ENCODE measurements at places on chromosomes 13 and 19. TPM values are rescaled to one million over a fixed set of nuclear protein-coding genes. Genes with fewer than 3 reads are reported as not detected.

DNA sequence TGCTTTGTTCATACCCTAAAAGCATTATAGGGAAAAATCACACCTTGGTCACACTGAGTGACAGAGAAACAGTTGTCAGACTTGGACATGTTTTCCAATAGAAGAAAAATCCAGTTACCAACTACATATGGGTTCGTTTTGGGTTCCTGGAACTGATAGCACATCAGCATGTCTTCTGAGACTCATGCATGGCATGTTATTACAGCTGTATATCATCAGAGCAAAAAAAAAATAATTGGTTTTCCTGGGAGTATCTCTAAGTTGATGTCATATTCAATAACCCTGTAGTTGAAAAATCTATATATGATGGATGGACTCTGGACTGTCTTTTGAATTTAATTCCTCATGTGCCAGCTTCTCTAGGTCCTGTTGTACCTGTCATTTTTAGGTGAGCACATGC is 211.6 kb downstream of the DNAJC15 start:
- no peak for DNase-seq

GRCh38 chr19:5120833-5121232 is 151.9 kb downstream of the KDM4B start:
- no peak for DNase-seq

- DNase-seq, result peak; percentile 87
Observed at GRCh38 chr13:110412132-110412914, 105.2 kb downstream of the COL4A2 start.

GRCh38 chr19:46608581-46609345 is 7.6 kb downstream of the CALM3 start:
- no peak for DNase-seq

GRCh38 chr13:29436291-29436690 is 159.2 kb downstream of the SLC7A1 start:
- DNase-seq, result no peak

- no peak for DNase-seq
Observed at GRCh38 chr19:58409010-58409790, 751 bp downstream of the ZNF584 start.

DNA sequence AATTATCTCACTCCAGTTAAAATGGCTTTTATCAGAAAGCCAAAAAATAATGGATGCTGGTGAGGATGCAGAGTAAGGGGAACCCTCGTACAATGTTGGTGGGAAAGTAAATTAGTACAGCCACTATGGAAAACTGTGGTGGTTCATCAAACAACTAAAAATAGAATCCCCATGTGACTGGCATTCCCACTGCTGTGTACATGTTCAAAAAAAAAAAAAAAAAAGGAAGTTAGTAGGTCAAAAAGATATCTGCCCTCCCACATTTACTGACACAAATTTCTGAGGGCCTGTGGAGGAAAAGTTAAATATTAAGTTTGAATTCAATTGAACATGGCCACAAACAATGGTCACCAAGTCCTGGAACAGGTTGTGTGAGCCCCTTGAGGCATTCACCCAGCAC is 9.8 kb upstream of the ZSCAN5A start:
- no peak for DNase-seq

DNA sequence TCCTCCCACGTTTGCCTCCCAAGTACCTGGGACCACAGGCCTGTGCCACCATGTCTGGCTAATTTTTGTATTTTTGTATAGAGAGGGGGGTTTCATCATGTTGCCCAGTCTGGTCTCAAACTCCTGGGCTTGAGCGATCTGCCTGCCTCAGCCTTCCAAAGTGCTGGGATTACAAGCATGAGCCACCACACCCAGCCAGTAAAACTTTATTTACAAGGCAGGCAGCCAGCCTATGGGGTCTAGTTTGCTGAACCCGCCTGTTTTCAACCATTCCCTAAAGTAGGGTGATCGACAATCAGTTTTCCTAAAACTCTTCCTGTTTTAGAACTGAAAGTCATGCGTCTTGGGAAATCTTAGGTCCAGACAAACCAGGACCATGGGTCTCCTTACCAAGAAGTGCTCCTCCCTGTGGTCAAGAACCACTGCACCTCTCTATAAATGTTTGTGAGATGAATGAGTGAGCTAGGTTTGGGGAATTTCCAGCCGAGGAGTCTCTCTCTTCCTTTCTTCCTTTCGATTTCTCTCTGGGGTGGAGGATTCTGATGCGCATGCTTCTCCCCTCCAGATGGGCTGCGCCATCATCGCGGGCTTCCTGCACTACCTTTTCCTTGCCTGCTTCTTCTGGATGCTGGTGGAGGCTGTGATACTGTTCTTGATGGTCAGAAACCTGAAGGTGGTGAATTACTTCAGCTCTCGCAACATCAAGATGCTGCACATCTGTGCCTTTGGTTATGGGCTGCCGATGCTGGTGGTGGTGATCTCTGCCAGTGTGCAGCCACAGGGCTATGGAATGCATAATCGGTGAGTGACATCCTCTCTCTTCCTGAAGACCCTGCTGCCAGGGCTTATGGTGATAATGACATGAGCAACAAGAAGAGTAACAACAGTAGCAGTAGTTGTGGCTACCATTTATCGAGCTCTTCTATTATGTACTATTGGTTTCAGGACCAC is 38.7 kb downstream of the ADGRE1 start:
- DNase-seq, result no peak

- no peak for DNase-seq
Observed at GRCh38 chr19:35353635-35354034, 4.6 kb upstream of the FFAR3 start.

- no peak for DNase-seq
Observed at GRCh38 chr13:66214467-66214866, 1015.7 kb downstream of the PCDH9 start.

GRCh38 chr13:40631605-40632004 is 34.8 kb downstream of the FOXO1 start:
- DNase-seq, result no peak

GRCh38 chr13:51780099-51780498 is 23.9 kb downstream of the DHRS12 start:
- DNase-seq, result no peak

GRCh38 chr19:18446145-18446810 is 8.3 kb upstream of the ISYNA1 start:
- DNase-seq, result no peak

DNA sequence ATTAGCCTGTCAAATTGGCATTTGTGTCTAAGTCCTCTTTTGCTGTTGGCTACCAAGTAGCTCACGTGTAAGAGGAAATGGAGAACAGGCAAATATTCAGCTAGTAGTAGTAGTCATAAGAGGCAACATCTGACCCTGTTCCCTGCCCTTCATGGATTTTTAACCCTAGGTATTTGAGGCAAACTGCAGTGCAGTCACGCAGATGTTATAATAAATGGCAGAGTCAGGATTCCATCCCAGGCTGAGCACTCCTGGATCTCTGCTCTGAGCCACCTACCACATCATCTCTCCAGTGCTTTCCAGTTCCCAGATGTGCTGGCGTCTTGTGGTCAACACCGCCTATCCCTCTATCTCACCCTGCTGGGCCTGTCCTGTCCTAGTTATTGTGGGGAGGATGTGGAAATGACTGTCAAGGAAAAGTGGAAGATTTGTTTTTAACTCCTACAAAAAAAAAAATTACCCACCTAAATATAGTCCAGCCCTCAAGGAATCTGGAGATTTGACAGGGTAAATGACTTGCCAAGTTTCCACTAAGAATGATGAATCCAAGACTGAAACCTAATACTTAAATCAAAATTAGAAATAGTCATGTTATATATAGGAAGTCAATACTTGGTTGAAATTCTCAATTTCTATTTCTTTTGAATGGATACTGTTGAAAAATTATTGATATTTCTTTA is 322.9 kb downstream of the GPC6 start:
- no peak for DNase-seq

GRCh38 chr19:55581145-55581822 is 636 bp upstream of the ZNF579 start:
- no peak for DNase-seq

GRCh38 chr19:57363688-57364181 is 384 bp downstream of the TRAPPC2B start:
- DNase-seq, result peak; percentile 17

DNA sequence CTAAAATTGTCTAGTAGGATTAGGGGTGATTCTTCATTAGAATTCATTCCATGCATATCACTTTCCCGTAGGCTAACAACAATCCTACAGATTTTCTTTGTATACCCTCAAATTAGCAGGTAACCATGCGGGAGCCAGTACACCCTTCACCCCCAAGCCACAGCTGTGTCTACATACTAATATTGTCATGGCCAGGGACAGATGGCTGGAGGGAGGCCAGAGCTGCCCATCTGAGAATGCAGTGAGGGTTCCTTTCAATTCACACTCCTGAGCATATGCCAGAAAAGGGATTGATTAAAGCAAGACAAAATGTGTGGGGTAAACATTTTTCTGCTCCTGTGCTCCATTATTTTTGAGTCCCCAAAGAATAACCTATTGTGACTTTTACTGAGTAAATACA is 68.9 kb downstream of the FREM2 start:
- no peak for DNase-seq

DNA sequence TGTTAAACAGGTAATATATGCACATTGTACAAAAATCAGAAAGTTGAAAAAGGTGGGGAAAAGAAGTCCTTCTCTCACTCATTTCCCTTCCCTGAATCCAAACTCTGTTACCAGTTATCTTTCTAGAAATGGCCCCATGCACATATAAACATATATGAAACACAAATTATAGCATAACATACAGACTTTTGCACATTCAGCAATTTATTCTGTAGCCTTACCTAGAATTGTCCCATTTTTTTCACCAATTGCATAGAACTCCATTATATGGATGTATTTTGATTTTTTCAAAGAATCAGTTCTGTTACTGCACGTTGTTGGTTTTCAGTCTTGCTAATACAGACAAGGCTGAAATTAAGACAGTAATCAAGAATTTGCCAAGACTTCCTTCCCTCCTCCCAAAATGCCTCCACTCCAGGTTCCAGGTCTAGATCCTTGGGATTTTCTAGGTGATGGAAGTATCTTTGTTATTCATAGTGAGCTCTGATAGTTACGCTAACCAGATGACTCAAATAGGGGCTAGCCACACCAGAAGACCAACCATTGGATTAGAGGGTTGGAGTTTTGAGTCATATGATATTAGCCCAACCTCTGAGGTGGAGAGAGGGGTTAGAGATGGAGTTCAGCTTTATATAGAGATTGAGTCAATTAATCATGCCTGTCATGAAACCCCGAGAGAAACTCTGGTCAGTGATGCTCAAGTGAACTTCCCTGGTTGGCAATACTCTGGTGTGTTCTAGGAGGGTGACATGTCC is 30.7 kb downstream of the GPR180 start:
- DNase-seq, result no peak

DNA sequence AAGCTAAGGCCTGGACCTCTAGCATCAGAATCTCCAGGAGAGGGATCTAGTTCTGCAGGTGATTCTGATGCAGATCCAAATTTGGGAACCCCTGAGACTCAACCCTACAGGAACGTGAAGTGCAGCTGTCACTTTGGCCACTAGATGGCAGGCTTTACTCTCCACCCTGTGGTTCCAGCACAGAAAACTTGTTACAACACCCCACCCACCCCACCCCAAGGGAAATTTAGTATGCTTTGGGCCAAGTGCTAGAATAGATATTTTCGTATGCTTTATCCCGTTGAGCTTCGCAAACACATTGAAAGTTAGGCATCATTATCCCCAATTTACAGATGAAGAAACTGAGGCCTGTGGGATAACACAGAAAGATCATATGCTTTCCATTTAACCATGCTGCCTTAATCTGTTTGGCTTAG is 232.0 kb downstream of the B3GLCT start:
- DNase-seq, result no peak

GRCh38 chr19:6639439-6639838 is 30.5 kb downstream of the TNFSF14 start:
- no peak for DNase-seq

- no peak for DNase-seq
Observed at GRCh38 chr13:41546372-41547190, 89.2 kb downstream of the RGCC start.

DNA sequence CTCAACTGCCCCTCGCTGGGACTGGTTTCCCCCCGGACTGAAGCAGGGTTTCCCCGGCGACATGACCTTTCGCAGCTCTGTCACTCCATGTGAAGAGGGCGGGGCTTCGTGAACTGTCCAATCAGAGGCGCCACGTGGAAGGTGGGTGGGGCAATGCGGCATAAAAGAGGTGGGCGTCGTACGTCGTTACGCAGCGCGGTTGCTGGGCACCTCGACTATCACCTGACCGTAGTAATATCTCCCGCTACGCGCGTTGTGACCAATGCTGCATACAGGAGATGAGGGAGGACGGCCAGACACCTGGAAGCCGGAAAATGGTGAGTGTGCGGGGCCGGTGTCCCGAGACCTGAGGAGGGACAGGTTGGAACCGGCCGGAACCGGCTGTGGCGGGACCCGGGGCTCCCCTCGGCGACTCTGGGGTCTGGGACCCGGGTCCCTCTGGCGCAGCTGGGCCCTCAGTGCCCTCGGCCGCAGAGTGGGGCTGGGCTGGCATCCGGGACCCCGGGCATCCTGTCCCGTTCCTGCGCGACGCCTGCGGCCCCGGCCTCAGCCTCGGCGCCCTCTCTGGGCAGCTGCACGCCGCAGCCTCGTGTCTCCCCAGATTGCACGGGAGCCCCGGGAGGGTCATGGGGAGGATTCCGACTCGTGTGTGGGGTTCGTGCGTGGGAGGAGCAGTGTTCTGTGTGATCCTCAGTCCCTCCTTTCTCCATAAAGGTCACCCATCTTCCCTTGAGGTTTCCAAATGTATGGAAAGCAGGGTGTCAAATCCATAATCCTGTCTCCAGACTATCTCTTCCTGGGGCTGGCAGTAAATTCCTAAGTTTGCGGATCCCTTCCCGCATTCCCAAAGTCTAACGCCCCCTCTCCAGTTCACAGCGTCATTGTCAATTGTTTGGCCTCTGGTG is 32.2 kb downstream of the ZNF136 start:
- peak; percentile 82 for DNase-seq

- DNase-seq, result no peak
Observed at GRCh38 chr13:33069365-33069764, 53.1 kb downstream of the KL start.

DNA sequence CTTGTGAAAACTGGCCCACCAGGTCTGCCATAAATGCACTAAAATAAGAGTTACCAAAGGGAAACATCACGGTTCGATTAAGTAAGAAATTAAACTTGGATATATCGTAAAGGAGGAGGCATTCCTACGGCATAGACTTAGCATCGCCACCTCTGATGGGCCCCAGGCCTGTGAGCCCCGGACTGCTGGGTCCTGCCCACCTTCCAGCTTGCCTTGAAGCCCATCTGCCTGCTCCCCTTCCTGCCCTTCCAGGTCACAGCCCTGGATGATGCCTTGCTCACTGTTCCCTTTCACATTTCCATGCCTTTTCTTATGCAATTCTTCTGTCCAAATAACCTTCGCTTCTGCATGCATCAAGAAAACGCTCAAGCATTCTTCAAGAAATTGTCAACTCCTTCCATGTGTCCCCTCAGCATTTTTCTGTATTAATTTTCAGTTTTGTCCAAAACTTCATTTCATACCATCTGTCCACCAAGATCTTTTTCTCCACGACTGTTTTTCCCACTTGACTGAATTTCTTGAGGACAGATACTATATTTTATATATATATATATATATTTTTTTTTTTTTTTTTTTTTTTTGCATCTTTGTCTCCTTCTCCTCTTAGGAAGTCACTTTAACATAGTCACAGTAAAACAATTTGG is 91.2 kb downstream of the DOCK9 start:
- DNase-seq, result no peak

ZNF525 gene
- total RNA-seq, result 6.0 TPM

LRRC63 gene
- total RNA-seq, result not detected

ACP7 gene
- total RNA-seq, result not detected

CCDC70 gene
- total RNA-seq, result not detected

ZNF577 gene
- total RNA-seq, result 15.0 TPM

TUBB4A gene
- total RNA-seq, result 1.6 TPM

CYP2B6 gene
- total RNA-seq, result 5.8 TPM

TMPRSS9 gene
- 0.54 TPM for total RNA-seq

RASA3 gene
- 4.6 TPM for total RNA-seq

DUS3L gene
- total RNA-seq, result 31.5 TPM

MYBPC2 gene
- total RNA-seq, result not detected
